ENCODE measurements at places on chromosomes 7 and 10. TPM values are rescaled to one million over a fixed set of nuclear protein-coding genes. Genes with fewer than 3 reads are reported as not detected.

Gene ACTL6B
- not detected for total RNA-seq

Gene HOXA9
- total RNA-seq: not detected

Gene SNCG
- total RNA-seq: 20.9 TPM

Gene CD36
- total RNA-seq: 1,029 TPM

Gene PRKCQ
- not detected for total RNA-seq

Gene ZRANB1
- 24.9 TPM for total RNA-seq

Gene ELN
- 138 TPM for total RNA-seq

Gene CHCHD2
- total RNA-seq: 439 TPM

Gene OIT3
- 0.67 TPM for total RNA-seq

Gene SCIN
- total RNA-seq: 0.67 TPM

Gene BTRC
- 19.8 TPM for total RNA-seq

Gene LEP
- 0.22 TPM for total RNA-seq

Gene CEP41
- 5.5 TPM for total RNA-seq

Gene OR2A42
- 0.11 TPM for total RNA-seq

Gene GIMAP5
- total RNA-seq: 14.5 TPM

Gene SLC25A28
- 17.5 TPM for total RNA-seq

Gene BMS1
- total RNA-seq: 11.2 TPM

Gene CRPPA
- 8.0 TPM for total RNA-seq
